CD4-positive, alpha-beta T cell treated with Interleukin-17A for 4 hours (primary cell): ENCODE measurements at places on chromosomes 3 and 15.

DNA sequence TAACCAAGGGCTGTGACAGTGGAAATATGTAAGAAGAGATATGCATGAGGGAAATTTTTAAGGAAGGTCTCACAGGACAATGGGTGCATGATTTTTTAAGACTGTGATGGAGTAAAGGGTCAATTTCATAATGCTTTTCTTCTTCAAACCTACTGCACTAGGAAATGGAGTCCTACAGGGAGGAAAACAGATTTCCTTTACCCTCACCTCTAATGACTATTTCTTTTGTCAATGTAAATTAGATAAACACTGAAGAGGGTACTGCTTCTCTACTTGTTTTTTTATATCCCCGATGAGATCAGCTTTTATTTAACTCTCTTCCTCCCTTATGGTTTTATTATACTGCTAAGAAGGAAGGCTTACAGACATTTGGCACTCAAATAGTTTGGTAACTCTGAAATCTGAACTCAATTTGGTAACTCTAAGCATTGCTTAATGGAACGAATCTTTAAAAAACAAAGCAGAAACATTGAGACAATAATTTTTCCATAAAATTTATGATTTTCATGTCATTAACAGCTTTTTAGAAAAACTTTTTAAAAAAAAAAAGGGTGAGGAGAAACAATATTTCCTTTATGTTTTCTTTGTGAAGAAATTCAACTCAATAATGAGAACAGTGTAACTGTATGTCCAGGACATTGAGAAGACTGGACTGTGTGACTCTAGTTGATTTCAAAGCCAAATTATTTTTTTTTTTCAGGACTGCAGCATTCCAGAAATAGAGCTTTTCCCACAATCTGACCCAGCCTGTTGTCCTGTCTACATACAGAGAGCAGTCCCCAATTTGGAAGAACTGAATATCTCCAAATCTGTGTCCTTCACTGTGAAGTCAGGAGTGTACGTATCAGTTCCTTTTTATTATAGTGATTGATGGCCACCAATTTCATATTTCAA lies 64.4 kb downstream of the CRYBG3 start:
- no peak for DNase-seq

GRCh38 chr3:29284497-29284896 lies 3.6 kb downstream of the RBMS3 start:
- no peak for DNase-seq

GRCh38 chr3:135992072-135992471 lies 26.5 kb downstream of the PPP2R3A start:
- DNase-seq: no peak

DNA sequence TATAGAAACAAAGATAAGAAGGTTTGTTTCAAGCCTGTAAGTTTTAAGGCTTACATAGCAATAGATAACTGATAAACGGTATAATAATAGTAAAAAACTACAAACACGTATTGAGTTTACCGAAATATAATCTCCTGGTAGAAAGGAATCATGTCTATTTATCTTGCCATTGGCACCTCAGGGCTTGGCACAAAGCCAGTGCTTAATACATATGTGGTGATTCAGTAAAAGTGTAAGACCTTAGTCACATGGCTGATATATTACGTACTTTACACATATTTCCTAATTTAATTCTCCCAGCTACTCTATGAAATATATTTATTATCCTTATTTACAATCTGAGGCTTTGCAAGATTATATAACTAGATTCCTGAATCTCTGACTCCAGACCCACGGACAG lies 32.0 kb upstream of the SLCO3A1 start:
- no peak for DNase-seq

GRCh38 chr3:176951144-176951543 lies 246.1 kb downstream of the TBL1XR1 start:
- DNase-seq: no peak

DNA sequence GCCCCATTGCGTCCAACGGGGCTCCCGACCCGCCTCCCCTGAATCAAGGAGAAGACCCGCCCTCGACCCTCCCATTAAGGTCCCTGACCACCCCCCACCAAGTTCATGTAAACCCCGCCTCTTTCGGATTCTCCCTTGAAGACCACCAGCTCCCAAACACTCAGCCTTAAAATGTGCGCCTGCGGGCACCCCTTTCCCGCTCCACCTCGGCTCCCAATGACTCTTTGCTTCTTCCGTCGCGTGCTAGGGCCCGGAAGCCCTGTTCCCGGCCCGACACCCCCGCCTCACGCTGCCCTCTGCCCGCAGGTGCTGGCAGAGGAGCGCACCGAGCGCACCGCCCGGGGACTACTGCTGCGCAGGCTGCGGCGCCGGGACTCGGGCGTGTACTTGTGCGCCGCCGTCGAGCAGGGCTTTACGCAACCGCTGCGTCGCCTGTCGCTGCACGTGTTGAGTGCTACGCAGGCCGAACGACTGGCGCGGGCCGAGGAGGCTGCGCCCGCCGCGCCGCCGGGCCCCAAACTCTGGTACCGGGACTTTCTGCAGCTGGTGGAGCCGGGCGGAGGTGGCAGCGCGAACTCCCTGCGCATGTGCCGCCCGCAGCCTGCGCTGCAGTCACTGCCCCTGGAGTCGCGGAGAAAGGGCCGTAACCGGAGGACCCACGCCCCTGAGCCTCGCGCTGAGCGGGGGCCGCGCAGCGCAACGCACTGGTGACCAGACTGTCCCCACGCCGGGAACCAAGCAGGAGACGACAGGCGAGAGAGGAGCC lies 2.7 kb upstream of the LSMEM2 start:
- DNase-seq: no peak

- DNase-seq: no peak
These were observed 49.1 kb upstream of the CSPG4 start for GRCh38 chr15:75761446-75762356.

DNA sequence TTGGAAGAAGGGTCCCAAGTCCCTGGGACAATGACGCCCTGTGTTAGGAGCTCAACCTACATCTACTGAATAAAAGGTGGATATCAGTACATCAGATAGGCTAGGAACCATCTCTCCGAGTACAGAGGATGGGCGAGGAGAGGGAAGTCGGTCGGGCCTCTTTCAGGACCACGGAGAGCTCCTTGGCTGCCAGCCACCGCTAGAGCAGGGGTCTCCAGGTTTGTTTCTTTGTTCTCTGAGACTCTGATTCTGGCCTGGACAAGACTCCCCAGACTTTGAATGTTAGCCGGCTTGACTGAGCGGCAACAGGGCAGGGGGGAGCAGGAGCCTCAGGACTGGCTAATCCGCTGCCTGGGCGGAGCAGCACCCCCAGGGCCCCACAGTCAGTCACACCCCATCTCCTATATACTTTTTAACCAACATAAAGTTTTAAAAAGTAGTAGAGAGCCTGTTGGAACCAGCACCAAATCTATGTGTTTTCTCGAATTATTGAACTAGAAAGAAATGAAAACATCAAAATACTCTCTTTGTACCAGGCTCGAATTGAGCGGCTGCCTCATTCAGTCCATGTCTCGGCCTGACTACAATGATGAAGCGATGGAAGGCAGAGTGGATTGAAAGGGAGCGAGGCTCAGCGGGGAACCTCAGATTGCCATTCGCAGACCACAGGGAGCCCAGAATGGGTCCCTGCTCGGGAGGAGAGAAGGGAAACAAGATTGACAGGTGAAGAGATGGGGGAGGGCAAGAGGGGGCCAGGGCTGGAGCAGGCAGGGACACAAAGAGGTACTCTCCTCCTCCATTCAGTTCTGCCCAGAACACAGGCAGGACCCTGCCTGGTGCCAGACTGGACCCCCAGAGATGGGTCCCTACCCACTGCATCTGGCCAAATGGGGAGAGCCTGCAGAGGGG lies 131.6 kb downstream of the TPRA1 start:
- DNase-seq: peak; percentile 13

DNA sequence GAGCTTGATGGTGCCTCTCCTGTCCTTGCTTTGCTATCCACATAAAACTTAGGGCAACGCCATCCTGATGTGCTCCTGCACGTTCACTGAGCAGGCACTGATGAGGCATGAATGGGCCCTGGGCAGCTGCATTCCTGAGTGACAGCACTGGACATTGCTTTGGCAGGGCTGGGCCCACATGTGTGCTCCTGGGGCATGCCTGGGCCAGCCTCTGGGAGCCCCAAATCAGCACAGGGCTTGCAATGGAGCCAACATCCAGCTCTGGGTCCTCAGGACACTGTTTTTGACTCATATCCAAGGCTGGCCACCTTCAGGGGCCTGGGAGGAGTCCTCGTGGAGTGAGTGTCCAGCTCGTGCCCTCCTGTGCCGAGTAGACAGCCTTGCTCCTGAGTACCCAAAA lies 5.9 kb upstream of the TKT start:
- no peak for DNase-seq

- DNase-seq: peak; percentile 49
These were observed 272.1 kb downstream of the UACA start for GRCh38 chr15:70491201-70491621.

- DNase-seq: no peak
These were observed 6.7 kb upstream of the SUCLG2 start for GRCh38 chr3:67661089-67661488.

GRCh38 chr3:81378552-81379293 lies 382.7 kb downstream of the GBE1 start:
- no peak for DNase-seq

GRCh38 chr3:116067326-116067725 lies 378.0 kb downstream of the LSAMP start:
- DNase-seq: no peak

DNA sequence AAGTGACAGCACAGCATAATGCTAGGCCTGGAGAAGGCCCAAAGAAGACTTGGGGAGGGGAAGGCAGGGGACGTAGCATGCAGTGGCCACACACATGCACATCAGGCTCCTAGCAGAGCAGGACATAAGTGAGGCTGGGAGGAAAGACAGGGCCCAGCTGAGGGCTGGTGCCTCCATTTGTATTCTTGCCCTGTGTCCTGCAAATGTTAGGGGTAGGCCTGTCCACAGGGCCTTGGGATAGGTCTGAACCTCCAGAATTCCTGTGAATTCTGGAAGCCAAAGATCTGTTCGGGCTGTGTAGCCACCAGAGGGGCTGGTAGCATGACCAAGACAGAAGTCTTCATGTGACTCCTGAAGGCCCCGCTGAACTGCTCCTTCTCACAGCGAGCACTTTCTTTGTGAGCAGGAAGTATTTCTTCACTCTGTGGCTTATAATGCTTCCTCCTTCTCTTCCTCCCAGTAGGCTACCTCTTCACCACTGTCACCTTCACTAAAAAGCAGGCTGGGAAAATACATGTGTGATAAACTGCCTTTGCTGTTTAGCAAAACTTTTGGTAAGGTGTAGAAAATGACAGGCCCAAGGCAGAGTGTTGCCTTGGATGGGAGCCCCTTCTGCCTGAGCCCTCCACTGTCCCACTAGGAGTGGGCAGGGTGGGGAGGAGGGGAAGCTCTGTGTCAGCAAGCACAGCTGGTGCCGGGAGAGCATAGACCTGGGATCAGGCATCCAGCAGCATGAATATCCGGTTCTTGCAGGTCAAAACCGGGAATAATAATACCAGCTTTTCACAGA lies 8.4 kb downstream of the CERS3 start:
- peak; percentile 19 for DNase-seq

DNA sequence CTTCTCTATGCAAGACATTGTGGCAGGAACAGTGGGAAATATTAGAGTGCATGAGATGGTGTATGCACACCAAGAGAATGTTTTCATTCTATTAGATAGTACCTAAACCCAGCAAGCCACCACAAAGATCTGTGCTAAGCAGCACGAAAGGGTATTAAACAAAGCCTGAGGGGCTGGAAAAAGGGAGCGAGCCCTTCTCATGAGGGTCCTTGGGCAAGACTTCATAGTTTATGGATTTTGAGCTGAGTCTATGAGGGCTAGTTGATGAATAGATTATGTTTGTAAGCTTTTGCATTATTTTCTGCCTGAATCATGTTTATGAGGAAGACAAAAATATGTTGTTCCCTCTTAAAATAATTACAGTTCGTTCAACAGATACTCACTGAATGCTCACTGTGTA lies 9.4 kb upstream of the ACTC1 start:
- DNase-seq: no peak

GRCh38 chr15:93042691-93043378 lies 46.2 kb downstream of the RGMA start:
- DNase-seq: no peak

DNA sequence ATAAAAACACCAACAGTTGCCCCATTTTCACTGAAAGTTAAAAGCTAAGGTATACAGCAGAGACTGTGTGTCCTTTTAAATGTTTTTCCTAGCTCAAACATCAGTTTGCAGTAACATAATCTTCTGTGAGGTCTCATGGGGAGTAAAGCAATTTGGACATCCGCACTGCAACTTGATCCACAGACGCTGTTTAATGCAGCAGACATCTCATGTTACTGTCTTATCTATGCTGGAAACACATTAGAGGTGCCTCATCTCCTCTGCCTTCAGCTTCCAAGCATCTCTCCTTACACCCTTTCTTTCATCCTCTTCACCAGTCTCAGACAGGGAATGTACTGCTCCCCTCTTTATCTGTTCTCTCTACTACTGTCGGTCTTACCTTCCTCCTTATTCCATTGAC lies 53.7 kb upstream of the ATP11B start:
- no peak for DNase-seq

- no peak for DNase-seq
These were observed 30.0 kb downstream of the MYO5A start for GRCh38 chr15:52498706-52499105.

DNA sequence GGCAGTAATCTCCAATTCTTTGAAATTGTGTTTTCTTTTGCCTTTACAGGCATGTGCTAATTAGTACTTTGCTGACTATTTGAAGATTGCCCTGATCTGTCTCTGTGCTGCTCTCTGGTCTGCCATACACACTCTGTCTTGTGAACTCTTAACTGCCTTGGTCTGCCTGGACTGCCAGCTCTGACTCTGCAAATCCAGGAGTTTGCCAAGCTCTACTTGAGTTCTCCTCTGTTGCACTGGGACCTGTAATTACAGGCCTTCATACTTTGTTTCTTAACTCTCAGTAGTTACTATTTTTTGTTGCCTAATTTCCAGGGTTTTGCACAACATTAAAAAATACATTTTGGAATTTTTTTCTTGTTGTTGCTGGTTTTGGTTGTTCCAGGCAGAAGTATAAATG lies 155.0 kb downstream of the RSRC1 start:
- DNase-seq: no peak

GRCh38 chr15:42084465-42085235 lies 9.7 kb downstream of the PLA2G4D start:
- DNase-seq: peak; percentile 62

DNA sequence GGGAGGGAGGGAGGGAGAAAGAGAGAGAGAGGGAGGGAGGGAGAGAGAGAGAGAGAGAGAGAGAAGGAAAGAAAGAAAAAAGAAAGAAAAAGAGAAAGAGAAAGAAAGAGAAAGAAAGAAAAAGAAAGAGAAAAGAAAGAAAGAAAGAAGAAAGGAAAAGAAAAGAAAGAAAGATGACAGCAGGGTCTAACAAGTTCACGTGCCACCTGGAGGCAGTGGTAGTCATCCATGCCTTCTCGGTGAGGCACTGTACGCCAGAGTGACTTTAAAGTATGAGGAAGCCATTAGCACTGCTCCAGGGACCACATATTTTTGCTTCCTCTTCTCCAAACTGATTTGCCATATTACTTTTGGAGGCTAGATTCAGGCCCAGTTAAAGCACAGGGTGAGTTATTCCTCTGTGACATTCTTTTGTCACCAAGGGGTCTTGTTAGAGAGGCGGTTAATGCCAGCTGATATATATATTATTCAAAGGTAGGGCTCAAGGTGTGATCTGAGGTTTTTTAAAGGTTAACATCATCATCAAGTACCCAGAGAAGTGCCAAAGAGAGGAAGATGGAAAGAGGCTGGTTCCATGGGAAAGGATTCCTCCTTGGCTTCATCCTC lies at the start of gene HTR3D:
Gene HTR3D, plus strand, starts transcription at position 556 of the 606 bp plus-strand sequence. Its CDS starts 0 bp downstream, at position 556.
- DNase-seq: no peak
